Activated T-cell treated with anti-CD3 and anti-CD28 coated beads, Interleukin-2, amount 50 U/mL, for 4 hours (primary cell): ENCODE measurements at places on chromosomes 4 and X.

DNA sequence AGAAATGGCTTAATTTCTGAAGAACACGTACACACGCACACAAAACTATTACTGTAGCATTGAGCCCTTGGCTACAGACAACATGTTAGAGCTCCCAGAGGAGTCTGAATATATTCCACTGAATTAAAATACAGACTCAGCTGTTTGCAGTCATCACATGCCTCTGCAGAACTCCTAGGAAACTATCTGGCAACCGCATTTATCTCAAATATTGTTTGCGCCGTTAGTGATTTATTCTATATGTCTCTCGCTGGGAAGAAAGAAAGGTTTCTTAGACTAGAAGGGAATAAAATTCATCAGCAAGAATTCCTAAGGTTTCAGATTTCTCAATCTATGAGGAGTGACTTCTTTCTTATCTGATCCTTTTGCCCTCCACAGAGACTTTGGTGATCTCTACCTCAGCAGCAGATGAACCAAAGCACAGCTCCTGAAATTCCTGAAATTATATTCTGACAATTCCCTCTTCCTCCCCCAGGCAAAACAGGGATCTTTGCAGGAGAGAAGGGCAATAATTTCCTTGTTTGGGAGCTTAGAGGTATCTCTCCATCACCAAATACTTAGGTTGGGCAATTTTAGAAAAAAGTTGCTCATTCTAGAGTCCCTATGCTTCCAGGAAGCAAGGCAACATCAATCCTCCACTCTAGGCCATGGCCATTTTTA is 199.2 kb downstream of the APBB2 start:
- no peak for DNase-seq

DNA sequence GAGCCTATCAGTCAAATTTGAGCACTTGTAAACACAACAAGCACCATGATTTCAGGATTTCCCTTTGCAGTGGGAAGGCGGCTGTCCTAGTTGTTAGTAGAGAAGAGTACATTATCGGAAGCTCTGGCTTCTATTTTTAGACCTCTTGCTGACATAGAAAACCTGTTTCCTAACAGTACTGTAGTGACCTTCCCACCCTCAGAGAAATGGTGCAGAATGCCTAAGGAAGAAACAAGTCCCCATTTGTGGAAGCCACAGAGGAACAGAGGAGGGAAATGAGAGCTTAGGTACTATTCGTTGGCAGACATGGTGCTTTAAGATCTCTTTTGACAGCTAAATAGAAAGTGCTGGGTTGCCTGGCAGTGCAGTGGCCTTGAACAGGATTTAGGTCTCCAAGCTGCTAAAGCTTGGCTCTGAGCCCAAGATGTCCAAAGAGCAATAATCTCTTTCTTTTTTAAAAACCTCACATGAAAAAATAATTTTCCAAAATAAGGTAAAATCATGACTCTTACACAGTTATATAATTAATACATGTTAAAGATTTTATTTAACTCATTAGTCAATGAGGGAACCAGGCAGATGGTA is 24.9 kb downstream of the GLRA2 start:
- no peak for DNase-seq

DNA sequence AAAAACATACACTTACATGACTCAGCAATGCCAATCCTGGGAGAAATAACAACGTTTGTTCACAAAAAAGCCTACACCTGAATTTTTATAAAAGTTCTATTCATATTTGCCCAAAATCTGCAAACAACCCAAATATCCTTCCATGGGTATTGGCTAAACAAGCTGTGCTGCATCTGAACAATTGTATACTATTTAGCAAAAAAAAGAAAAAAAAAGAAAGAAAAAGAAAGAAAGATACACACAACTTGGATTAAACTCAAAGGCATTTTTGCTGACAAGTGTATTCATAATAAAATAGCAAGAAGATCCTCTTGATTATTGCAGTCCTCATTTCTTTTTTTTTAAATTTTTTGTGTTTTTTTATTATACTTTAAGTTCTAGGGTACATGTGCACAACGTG is 24.5 kb upstream of the MAGEA3 start:
- no peak for DNase-seq

DNA sequence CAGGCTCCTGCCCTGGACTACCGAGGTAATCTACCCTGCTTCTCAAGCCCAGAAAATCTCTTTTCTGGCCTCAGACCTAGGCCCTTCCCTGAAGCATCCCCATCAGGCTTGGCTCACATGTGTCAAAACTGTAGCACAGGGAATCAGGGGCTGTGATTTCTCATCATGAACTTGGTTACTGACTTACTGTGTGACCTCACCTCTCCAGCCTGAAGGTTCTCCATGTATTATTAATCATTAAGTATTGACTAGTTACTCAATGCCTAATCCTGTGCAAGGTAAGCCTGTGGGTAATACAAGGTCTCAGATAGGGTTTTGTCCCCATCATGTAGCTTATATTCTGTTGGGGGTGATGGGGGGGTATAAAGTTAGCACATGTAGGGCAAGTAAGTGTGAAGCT is 6.8 kb downstream of the SRPX2 start:
- no peak for DNase-seq

GRCh38 chr4:88008122-88008742 is 797 bp downstream of the PKD2 start:
- no peak for DNase-seq

- DNase-seq, result no peak
These were observed 78.7 kb downstream of the RBM47 start for GRCh38 chr4:40550948-40551462.

DNA sequence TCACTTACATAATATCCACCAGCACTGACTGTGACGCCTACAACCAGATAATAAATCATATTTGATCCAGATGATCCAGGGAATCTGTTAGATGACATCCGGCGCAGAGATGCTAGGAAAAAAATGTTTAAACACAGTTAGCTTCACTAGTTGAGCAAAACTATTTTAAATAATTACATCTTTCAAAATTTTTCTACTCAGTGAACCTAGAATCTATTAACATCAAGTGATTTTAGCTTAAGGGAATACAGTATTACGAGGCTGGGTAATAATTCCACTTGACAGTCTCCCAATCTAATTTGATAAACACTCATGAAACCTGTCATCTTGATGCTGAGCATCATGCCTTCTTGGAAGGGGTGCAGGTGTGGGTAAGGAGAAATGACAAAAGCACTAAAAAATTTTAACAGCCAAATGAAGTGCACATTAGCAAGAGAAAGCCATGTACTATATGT is 4.7 kb downstream of the MGARP start:
- no peak for DNase-seq
